ENCODE measurements at places on chromosomes 7 and 10. TPM values are rescaled to one million over a fixed set of nuclear protein-coding genes. Genes with fewer than 3 reads are reported as not detected.

The LIPM gene
- not detected for polyA plus RNA-seq

The TBX20 gene
- polyA plus RNA-seq = not detected

The LRRC17 gene
- not detected for polyA plus RNA-seq

The ELFN1 gene
- not detected for polyA plus RNA-seq

The ENKUR gene
- polyA plus RNA-seq = 0.16 TPM

The BTBD16 gene
- polyA plus RNA-seq = not detected

The PSMG3 gene
- 115 TPM for polyA plus RNA-seq

The H2BK1 gene
- not detected for polyA plus RNA-seq

The OR2A42 gene
- polyA plus RNA-seq = 0.32 TPM

The GDI2 gene
- polyA plus RNA-seq = 289 TPM

DNA sequence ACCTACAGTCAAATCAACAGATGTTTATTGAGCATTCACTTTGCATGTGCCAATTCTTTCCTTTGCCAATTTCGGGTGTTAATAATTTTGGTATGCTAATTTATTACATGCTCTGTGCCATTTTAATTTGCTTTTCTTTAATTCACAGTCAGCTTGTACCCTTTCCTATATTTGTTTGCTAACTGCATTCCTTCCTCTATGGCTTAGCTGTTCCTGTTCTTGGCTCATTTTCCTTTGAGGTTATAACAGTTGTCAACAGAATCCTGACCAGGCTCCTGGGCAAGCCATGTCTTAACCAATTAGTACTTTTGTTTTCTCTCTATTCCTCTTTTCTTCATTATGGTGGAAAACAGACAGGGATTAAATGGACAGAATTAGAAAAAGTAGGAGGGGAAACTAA, 73.6 kb upstream of the RPA3 start:
- DNase-seq = no peak

GRCh38 chr7:22972207-22972606, 41.7 kb downstream of the HYCC1 start:
- DNase-seq = no peak

DNA sequence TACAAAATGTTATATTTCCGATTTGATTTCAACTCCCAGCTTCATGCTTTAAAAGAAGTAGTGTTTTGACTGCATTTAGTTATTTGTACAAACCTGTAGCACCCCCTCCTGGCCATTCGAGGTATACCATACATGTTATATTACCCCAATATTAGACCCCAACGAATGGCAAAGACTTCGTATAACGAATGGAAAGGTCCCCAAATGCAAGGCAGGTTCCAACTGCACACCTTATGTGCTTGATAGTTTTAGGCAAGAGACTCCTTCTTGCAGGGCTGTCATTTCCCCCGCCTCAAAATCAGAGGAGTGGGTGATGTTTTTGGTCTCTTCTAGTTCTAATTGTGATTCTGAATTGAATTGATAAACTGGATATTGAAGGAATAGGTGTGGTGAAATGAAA, 101.1 kb upstream of the TARP start:
- DNase-seq = no peak

DNA sequence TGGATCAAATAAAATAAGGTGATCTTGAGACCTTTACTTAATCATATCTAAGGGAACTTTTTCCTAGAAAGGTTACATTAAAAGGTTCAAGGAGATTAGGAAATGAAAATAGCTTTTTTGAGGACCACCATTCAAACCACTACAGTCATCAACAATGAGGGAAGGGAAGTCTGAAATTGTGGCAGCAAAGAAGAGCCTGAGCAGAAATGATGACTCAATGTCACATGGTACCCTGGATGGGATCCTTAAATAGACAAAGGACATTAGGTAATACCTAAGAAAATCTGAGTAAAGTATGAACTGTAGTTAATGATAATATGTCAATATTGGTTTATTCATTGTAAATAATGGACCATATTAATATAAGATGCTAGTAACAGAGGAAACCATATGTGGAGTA, 236.0 kb downstream of the SEMA3D start:
- DNase-seq = no peak

DNA sequence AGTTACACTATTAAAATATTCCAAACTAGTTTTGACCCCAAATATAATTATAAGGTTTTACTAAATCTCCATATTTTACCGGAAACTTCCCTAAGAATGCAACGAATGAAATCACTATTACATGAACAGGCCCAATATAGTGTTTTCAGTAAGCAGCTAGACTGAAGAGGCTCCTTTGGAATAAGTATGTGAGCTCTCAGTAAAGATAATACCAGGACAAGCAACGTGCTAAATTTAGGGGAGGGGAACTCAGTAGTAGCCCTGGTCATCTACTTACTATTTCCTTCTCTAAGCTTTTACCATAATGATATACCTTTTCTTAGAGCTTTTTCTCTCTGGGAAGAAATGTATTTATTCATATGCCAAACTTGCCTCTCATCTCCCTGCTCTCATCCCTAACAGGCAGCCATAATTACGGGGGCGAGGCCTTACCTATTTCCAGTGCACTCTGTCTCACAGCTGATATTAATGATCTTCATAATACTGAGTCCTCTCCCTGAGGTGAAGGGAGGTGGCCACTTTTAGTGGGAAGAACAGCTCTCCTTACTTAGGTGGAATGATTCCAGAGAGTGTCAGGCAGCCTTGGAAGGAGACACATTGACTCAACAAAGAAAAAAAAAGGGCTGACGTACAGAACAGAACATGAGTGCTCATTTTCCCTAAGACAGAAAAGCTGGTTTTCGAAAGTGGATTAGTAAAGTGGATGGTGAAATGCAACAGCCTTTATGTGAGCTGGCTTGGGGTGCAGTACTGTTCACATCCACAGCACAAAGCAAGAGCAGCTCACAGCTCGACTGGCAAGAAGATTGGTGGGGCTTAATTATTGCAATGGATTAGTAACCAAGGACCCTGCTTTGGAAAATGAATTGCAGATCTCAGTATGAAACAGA, 165.4 kb downstream of the GLI3 start:
- no peak for DNase-seq

DNA sequence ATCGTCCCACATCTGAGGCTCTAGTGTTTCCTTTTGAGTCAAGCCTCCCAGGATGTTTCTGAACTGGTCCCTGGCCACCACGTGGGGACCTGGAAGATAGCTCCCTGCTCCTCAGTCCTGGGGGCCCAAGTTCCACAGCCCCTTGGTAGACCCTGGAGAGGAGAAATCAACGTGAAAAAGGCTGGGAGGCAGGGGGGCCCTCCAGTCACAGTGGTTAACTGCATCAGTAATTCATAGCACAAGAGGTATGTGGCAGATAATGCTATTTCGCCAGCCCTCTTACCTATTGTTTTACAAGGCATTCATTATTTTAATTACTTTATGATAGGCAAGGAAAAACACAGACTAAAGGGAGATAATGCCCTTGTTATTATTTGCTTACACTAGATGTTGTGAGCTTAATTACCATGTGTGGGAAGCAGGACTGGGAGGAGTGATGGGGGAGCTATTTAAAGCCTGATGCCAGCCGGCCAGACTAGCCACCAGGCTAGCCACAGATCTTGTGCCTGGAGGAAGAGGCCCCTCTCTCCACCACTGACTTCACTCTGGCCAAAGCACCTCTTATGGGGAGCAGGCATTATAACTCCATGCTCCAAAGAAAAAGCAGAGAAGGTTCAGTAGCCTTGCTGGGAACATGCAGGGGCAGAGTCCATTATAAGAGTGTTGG, 230.7 kb downstream of the KCNMA1 start:
- DNase-seq = no peak

DNA sequence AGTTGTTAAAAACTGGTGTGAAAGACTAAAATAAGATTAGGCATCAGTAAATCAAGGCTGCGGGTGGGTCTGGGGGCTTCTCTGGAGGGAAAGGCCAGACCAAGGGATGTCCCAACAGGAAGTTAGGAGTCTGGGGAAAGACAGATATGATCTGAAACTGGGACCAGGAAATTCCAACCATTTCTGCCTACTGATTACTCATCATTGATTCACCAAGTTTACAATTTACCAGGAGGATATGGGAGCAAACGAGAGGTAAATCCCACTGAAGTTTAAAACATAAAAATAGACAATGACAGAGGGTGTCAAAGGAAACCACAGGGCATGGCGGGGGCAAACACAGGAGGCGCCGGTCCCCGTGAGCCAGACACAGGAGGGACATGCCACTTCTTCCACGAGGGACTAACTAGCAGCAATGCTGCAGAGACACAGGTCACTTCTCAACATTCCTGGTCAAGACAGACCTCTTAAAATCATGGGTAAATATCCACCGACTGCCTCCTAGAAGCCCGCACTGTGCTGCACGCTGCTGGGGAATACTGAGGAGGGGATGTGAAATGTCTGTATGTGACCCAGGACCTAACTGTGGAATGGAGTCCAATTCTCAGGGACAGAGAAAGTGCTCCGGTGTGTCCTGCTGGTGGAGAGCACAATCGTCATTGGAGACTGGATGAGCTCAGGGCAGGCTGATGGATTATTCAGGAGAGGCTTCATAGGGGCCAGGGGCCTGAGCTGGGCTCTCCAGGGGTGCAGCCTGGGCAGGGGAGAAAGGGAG, 153.4 kb upstream of the KLF14 start:
- no peak for DNase-seq

GRCh38 chr10:131978366-131978765, 3.4 kb downstream of the BNIP3 start:
- DNase-seq = no peak

- DNase-seq = no peak
These were observed 23.0 kb downstream of the BMPR1A start for GRCh38 chr10:86779220-86780017.

DNA sequence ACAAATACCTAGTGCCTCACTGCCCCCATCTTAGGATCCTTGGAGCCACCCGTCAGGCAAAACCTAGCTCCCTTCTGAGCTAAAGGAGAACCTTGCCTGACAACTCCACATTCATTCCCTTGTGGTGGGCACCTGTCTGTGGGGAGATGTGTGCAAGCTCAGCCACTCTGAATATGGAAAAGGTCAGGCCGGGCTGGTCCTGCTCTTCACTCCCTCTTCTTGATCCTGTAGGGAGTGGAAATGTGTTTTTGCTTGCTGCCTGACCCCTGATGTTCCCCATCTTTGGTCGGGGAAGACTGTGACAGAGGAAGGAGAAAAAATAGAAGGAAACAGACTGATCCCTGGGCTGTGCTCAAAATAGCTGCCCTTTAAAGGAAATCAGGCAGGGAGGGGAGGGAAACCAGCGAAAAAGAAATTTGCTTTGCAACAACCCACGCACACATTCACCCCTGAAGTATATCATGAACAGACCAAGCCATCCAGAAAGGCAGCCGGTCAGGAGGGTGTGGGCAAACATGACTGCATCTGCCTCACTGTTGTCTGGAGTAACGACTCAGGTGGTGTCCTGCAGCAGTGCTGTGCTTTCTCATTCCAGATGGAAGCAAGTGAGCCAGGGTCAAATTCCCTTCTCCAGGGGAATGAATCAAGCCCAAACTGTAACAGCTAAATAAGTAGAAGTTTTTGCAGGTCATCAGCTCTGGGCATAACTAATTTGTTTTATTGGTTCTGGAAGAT, 74.0 kb downstream of the SCRN1 start:
- DNase-seq = no peak

DNA sequence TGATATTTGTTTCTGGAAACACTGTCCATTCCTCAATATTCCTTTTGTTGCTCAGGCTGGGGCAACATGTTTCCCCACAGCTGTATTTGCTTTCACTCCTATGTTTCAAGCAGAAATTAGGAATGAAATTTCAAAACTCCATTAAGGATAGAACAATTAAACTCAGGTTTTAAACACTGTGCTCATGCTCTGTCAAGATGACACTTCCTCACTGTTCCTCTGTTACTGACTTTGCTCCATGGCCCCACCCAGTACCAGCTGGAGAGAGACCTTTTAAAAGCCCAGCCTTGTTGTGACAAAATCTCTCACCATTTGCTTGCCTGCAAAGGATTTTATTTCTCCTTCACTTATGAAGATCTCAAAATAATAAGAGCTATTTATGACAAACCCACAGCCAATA, 197.4 kb downstream of the ELMO1 start:
- DNase-seq = no peak

GRCh38 chr7:137647905-137648565, 198.7 kb downstream of the DGKI start:
- DNase-seq = no peak

DNA sequence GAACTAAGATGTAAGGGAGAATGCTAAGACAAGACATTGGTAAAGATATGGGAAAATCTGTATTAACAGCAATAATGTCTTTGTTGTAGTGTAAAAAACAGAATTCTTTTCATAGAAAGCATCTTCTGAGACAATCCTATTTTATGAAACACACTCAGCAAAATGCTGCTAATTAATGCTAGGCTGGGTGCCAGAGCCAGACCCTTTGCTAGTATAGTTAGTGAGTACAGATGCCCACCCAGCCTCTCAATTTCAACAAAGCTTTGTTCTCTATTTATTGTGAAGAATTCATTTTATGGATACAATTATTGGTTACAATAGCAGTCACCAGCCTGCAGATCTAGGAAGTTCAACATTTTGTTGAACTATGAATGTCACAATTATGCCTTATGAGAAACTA, 131.0 kb downstream of the SEM1 start:
- no peak for DNase-seq

GRCh38 chr7:55018361-55019190, at the start of gene EGFR:
TSS of gene EGFR (plus strand) at chr7:55019017. CDS start at chr7:55019278, 261 bp downstream.
- DNase-seq = no peak

GRCh38 chr7:54615537-54615936, 73.4 kb downstream of the VSTM2A start:
- no peak for DNase-seq

DNA sequence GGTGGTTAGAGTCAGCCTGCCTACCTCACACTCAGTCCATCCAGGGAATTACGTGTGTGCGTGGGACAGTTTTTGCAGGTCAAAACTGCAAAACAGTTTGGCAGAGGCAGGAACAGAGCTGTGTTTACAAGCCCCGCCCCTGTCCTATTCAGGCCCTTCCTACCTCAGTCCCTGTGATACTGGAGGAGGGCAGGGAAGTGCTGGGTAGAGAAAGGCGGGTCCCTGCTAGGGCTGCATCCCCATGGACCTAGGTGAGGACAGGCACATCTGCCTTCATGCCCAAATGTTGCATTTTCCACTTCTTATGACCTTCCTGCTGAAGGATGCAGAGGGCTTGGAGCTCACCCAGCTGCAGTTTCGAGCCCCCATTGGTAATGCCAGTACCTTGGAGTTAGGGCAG, 25.1 kb downstream of the SBDS start:
- DNase-seq = no peak

DNA sequence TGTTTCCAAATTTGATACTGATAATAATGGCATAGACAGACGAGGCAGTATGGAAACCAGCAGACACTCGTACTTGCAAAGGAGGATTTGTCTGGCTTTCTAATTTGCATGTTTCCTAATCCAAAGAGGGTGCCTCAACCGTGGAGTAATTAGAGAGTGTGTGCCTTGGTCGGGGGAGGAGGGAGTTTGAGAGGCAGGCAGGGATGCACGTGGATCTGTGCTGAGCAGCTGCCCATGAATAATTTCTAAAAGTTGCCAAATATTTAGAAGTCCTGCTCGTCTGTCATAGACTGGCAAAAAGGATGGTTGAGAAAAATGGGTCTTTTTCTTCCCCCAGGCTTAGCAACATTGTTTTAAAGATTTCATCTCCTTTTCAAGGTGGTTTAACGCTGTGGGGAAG, 69.4 kb downstream of the PTPRE start:
- DNase-seq = no peak

- no peak for DNase-seq
These were observed 228.7 kb upstream of the CCDC6 start for GRCh38 chr10:60135020-60135419.

GRCh38 chr7:148652773-148653172, 45.9 kb upstream of the CUL1 start:
- DNase-seq = no peak

All from GM12878 (cell line).